ENCODE measurements at places on chromosomes 12 and 14.

GRCh38 chr12:85369365-85370154, 89.5 kb downstream of the ALX1 start:
- DNase-seq: no peak

GRCh38 chr14:104477117-104477623, 102.4 kb upstream of the C14orf180 start:
- DNase-seq: no peak

- DNase-seq: no peak
These were observed 196.3 kb downstream of the EPS8 start for GRCh38 chr12:15592934-15593333.

DNA sequence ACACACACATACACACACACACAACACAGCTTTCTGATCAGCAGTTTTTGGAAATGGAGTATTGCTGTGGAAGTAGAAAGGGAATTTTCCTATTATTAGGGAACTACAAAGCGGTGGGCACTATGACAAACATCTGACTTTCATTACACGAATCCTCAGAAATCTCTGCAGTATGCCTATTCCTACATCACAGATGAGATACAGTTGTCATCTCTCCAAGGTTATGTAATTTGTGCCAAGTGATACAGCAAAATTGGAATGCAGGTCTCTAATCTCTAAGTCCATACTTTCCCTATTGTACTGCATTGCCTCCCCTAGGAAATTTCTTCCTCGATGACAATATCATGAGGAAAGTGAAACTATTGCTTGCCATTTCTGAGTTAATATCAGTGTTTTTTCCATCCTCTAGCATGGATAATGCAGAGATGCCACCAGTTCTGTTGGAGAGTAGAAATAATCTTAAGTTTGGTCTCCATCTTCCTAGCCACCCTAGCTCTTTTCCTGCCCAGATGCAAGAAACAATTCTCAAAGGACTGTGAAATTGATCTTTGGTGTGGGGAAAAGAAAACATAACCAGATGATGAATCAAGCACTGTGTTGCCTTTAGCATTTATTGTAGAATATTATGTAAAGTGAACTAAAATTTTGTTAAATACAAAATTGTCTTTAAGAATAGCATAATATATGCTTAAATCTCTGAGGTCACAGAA, 94.7 kb downstream of the ERGIC2 start:
- no peak for DNase-seq

- DNase-seq: no peak
These were observed 2.7 kb downstream of the SSH1 start for GRCh38 chr12:108854451-108855283.
